MG63 (cell line): ENCODE measurements at places on chromosomes 3 and 15. TPM values are rescaled to one million over a fixed set of nuclear protein-coding genes. Genes with fewer than 3 reads are reported as not detected.

- DNase-seq = no peak
Observed at GRCh38 chr3:6392123-6392522, 468.8 kb upstream of the GRM7 start.

The SLC27A2 gene
- 0.03 TPM in 1 of 2 replicates, not detected in the other for total RNA-seq

- no peak for DNase-seq
Observed at GRCh38 chr15:74937272-74937589, 642 bp downstream of the COX5A start.

- DNase-seq = peak; percentile 19
Observed at GRCh38 chr3:120472121-120472844, 21.5 kb upstream of the FSTL1 start.
